Right ventricle myocardium inferior (tissue), 1 donor: ENCODE measurements at places on chromosomes 12 and 14. TPM values are rescaled to one million over a fixed set of nuclear protein-coding genes. Genes with fewer than 3 reads are reported as not detected.

The CD27 gene
- total RNA-seq = not detected

The KRT83 gene
- total RNA-seq = not detected

The C1R gene
- total RNA-seq = 227 TPM

The SLC17A8 gene
- not detected for total RNA-seq

The RNF34 gene
- total RNA-seq = 19.5 TPM

The LRCOL1 gene
- total RNA-seq = not detected

DNA sequence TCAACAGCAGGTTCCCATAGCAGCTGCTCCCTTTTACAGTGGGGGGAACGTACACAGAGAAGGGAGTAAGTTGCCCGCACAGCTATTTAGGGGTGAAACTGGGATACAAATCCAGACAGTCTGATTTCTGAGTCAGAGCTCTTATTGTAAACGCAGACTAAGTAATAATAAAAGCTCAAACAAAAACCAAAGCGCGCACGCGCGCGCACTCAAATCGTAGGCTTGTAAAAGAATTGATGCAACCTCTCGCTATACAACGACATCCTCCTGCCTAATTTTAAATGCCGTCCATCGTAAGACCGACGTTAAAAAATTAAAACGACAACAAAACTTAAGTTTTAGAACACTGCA, 747 bp upstream of the DACT1 start:
- DNase-seq = no peak

DNA sequence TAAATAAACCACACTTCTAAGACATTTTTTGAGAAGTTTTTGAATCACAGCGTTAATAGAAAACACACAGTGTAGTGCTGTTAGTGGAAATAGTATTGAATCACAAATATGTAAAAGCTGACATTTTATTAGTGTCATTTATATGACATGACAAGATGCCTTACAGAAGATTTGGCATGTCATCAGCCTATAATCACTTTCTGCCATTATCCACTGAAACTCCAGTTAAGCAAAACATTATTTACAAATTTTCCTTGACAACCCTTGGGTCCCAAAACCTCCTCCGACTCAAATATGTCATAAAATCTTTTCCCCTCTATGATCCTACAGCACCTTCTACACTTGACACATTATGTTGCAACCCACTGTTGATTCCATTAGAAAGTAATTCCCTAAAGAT, 376.9 kb upstream of the LRFN5 start:
- DNase-seq = no peak

DNA sequence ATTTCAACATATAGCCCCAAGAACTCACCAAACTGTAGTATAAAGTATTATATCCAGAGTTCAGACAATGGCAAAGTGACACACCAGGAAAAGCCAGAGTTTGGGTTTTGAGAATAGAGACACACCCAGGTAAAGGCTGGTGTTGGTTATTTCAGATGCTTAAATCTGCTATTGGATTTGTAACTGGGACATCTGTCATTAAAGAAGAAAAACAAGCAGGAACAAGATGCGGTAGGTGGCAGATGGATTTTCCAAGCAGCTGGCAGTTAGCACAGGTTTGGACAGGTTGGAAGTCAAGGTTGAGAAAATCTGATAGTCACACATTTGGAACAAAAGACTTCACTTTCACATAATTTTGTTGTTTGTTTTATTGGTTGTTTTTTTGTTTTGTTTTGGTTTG, 14.4 kb upstream of the CDK17 start:
- DNase-seq = no peak

- no peak for DNase-seq
Observed at GRCh38 chr12:112759786-112760185, 31.8 kb upstream of the RPH3A start.
